ENCODE measurements at places on chromosomes 12 and 14.

GRCh38 chr12:25876383-25877045 is 82.0 kb upstream of the RASSF8 start:
- DNase-seq, result no peak

- DNase-seq, result no peak
These were observed 22.5 kb downstream of the RECQL start for GRCh38 chr12:21478756-21479455.

DNA sequence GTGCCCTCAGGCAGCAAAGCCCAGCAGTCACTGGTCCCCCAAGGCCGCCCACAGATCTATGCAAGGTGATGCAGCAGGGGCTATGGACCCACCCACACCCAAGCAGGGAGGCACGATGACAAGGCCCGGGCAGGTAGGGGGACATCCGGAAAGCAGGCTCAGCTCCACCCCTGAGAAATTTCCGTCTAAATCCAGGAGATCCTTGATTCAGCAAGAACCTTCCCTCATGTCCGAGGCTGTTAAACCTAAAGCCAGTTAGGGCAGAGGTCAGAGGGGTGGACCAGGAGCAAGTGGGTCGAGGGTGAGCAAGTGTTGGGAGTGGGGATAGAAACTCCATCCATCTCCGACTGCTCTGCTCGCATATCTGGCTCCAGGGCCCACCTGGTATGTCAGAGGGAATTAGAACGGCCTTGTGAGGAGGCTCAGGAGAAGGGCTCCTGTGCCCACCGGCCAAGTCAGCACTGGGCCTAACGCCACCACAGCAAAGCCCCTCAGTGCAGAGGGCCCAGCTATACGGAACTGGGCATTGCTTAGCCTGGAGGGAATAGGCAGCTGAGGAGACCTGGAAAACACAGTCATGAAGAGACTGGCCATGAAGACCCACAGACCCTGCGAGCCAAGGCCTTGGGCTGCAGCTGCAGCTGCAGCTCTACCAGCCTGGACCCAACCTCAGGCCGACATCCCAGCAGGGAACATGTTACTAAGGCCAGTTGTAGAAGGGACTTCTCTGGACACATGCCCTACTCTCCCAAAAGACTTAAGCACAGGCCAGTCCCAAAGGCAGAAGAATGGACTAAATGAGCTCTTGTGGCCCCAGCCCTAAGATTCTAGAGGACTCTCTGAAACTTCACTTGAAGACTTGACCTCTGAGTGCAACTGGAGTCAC is 34.3 kb downstream of the DAD1 start:
- no peak for DNase-seq

- DNase-seq, result no peak
These were observed 42.7 kb downstream of the ALX1 start for GRCh38 chr12:85322715-85323114.

DNA sequence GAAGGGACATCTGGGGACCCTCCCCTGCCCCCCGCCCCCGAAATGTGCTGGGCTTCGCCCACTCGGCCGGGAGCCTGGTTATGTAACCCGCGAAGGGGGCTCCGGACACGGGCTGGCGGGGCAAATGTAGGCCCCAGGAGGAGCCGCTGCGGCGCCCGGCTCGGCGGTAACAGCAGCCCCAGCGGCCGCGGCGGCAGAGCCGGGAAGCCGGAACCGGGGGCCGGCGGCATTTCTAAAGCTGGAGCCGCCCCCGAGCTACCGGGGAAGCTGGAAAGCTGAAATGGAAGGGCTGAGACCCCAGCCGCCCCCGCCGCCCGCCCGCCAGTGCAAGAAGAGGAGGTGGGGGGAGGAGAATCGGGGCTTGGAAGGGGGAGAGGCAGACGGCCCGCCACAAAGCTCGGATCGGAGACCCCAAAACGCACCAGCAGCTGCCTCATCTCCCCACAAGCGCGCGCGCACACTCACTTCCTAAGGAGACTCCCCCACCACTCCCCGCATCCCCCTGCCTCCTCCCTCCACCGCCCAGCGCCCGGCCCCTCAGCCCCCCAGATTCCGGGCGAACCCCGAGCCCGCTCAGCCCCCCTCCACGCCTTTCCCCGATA is 1.5 kb downstream of the KDM2B start:
- DNase-seq, result no peak

GRCh38 chr14:55128386-55129085 is 516 bp upstream of the LGALS3 start:
- DNase-seq, result no peak

DNA sequence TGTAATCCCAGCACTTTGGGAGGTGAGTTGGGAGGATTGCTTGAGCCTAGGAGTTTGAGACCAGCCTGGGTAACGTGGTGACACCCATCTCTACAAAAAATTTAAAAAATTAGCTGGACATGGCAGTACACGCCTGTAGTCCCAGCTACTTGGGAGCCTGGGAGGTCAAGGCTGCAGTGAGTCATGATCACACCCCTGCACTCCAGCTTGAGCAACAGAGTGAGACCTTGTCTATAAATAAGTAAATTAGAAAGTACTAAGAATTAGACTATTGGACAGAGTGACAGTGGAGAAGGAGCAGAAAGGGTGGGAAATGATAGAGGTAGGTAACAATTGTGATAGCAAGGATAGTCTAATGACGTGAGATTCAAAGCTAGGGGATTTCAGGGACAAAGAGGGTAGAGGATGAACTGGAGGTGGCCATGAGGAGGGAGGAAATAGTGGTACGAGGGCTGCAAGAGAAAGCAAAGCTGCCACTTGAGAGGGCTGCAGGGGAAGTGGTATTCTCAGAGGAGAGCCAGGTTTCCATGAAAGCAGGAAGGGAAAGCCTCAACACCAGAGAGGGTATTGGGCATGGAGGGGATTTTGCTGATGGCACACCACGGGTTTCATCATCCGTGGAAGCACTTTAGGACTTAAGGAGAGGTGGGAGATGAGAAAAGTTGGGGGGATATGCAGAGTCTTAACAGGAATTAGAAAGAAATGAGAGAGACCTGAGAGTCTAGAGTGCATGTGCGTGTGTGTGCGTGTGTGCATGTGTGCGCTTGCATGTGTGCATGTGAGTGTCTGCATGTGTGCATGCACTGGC is 85.6 kb downstream of the SYNE2 start:
- DNase-seq, result no peak

GRCh38 chr12:89156340-89156739 is 196.0 kb downstream of the DUSP6 start:
- no peak for DNase-seq

- no peak for DNase-seq
These were observed 279.0 kb downstream of the PAWR start for GRCh38 chr12:79411791-79412190.

DNA sequence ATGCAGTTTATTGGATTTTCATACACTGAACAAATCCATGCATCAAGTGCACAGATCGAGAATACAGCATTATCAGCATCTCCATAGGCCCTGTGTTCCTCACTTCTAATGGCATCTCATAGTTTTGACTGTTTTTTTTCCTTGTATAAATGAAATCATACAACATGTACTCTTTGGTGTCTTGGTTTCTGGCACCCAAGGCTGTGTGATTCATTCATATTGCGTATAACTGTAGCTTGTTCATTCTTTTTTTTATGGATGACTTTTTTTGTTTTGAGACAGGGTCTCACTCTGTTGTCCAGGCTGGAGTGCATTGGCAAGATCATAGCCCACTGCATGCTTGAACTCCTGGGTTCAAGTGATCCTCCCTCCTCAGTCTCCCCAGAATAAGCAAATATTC is 14.3 kb downstream of the RASSF8 start:
- DNase-seq, result no peak

DNA sequence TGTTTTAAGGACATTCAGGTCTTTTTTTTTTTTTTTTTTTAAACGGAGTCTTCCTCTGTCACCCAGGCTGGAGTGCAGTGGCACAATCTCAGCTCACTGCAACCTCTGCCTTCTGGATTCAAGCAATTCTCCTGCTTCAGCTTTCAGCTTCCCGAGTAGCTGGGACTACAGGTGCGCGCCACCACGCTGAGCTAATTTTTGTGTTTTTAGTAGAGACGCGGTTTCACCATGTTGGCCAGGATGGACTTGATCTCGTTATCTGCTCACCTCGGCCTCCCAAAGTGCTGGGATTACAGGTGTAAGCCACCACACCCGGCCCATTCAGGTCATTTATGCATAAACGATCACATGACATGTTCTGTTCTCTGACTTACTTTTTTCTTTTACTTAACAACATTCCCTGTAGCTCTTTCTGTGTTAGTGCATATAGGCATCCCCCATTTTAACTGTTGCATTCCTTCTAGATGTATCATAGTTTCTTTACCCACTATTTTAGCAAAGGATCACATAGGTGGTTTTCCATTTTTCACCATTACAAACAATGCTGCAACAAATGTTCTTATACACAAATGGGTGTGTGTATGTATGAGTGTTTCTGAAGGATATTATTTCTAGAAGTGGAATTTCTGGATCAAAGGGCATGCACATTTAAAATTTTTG is 74.2 kb downstream of the ARF6 start:
- no peak for DNase-seq

GRCh38 chr12:14605401-14605989 is 37.8 kb upstream of the PLBD1 start:
- no peak for DNase-seq

GRCh38 chr12:80226576-80226975 is 127.2 kb downstream of the OTOGL start:
- no peak for DNase-seq

GRCh38 chr14:35331605-35332516 is 39.7 kb downstream of the PSMA6 start:
- no peak for DNase-seq
